Thoracic aorta (tissue), 2 donors: ENCODE measurements at places on chromosomes 6 and 20. TPM values are rescaled to one million over a fixed set of nuclear protein-coding genes. Genes with fewer than 3 reads are reported as not detected.

HDGFL1 gene
- total RNA-seq, result not detected

GRCh38 chr6:112833581-112834131 is 486.5 kb downstream of the RFPL4B start:
- H3K36me3 ChIP-seq, result no peaks in the 10 kb centered on the region
- no peak overlapping the region for H3K4me3 ChIP-seq
- H3K27ac ChIP-seq, result no peak overlapping the region
- no peaks in the 10 kb centered on the region for H3K27me3 ChIP-seq
- H3K4me1 ChIP-seq, result no peaks in the 10 kb centered on the region

- DNase-seq, result no peak
- no peak overlapping the region for H3K27ac ChIP-seq
- H3K27me3 ChIP-seq, result no peaks in the 10 kb centered on the region
- H3K4me3 ChIP-seq, result no peak overlapping the region
These were observed 10.8 kb downstream of the GPR31 start for GRCh38 chr6:167146977-167147376.

DNA sequence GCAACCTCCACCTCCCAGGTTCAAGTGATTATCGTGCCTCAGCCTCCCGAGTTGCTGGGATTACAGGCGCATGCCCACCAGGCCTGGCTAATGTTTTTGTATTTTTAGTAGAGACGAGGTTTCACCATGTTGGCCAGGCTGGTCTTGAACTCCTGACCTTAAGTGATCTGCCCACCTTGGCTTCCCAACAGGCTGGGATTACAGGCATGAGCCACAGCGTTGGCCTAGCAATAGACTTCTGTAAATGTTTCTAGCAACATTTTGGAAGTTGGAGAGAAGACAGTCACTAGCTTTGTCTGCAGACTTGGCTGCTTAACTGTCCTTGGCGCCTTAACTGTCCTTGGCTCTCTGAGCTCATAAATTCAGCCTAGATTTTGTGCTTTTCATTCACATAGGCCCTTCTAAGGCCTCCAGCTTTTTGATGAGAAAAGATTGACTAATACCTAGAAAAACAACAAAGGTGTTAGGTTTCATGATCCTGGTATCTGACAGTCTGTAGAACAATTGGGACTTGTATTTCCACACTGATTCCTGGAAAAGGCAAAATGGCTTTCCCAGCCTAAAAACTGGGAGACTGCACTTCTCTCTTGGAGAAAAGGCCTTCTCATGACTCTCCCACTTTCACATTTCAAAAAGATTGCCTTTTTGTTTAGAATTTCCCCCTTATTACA is 49.7 kb downstream of the OR2B2 start:
- H3K27me3 ChIP-seq, result no peaks in the 10 kb centered on the region
- H3K36me3 ChIP-seq, result no peaks in the 10 kb centered on the region
- no peak overlapping the region for H3K4me3 ChIP-seq
- H3K27ac ChIP-seq, result no peak overlapping the region

GRCh38 chr6:25248123-25248522 is 31.1 kb upstream of the CARMIL1 start:
- no peak for DNase-seq
- H3K27ac ChIP-seq, result no peak overlapping the region
- peaks cover 4% of the 10 kb centered on the region for H3K4me1 ChIP-seq

DNA sequence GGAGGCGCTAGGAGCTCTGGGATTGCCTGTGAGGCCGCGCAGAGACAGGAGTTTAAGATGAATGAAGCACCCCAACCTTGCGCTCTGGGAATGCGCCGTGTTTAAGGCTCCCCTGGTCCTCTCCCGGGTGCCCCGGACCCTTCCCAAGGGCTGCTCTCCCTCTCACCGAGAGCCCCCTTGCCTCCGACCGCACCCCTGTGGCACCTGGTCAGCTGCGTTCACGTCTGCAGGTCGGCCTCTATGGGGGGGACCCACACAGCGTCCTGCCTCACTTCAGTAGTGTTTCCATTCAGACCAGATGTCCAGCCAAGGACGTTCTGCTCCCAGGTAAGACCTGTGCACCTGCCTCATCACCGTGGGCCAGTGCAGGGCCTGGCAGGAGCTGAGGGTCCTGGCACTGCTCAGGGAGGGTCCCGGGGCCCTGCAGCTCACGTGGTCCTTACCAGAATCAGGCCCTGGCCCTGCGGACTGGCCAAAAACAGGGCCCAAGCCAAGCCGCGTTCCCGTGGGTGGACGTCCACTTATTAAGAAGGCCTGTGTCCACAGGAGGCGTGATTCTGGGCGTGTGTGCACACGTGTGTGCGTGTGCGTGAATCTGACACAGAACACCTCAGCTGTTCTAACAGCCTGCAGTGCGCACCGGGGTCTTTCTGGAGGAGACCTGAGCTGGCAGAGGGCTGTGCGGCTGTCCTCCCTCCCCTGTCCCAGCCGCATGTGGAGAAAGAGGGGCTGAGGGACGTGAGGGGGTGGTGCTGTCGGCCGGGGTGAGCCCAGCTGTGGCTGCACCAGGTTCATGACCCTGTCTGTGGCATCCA is 79.9 kb upstream of the BHLHE23 start:
- H3K4me3 ChIP-seq, result no peak overlapping the region
- H3K4me1 ChIP-seq, result no peaks in the 10 kb centered on the region
- no peaks in the 10 kb centered on the region for H3K36me3 ChIP-seq
- no peak for DNase-seq

IPCEF1 gene
- total RNA-seq, result 2.8 TPM

CDH4 gene
- total RNA-seq, result not detected

EFCAB8 gene
- 1.5 TPM for total RNA-seq

SNAI1 gene
- 13.0 TPM for total RNA-seq

TNF gene
- total RNA-seq, result 0.71 TPM

GRCh38 chr6:16055852-16056251 is 73.0 kb upstream of the MYLIP start:
- no peaks in the 10 kb centered on the region for H3K27me3 ChIP-seq
- no peaks in the 10 kb centered on the region for H3K4me1 ChIP-seq
- no peak overlapping the region for H3K27ac ChIP-seq
- H3K4me3 ChIP-seq, result no peak overlapping the region
- no peak for DNase-seq

PKHD1 gene
- 0.14 TPM for total RNA-seq

GRCh38 chr20:48727226-48727625 is 100.6 kb downstream of the PREX1 start:
- H3K27me3 ChIP-seq, result no peaks in the 10 kb centered on the region
- DNase-seq, result no peak
- no peak overlapping the region for H3K27ac ChIP-seq
- no peak overlapping the region for H3K4me3 ChIP-seq
- no peaks in the 10 kb centered on the region for H3K36me3 ChIP-seq

DNA sequence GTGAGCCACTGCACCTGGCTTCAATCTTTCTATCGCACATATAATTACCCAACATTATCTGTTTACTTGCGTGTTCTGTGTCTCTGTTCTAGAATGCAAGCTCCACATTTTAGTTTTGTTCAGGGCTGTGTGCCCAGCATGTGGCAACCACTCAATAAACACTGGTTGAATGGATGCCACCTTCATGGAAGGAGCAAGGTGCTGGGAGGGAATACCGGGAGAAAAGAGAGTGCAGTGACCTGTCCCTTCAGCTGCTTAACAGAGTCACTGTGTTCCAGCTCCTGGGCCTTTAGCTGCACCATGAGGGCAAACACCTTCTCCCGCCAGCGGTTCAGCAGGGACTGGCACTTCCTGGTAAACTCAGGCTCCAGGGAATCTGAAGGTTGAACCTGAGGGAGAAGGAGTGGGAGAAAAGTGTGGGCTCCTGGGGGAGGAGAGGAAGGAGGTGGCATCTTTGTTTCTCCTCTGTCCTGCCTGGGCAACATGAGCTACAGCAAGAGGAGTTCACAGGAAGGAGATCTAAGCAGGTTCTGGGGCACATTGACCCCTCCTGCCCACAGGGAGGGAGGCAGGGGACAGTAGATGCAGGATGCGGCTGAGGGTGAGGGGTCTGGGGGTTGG is 7.7 kb downstream of the CCHCR1 start:
- no peak overlapping the region for H3K27ac ChIP-seq
- H3K4me1 ChIP-seq, result no peaks in the 10 kb centered on the region
- no peaks in the 10 kb centered on the region for H3K27me3 ChIP-seq
- no peak for DNase-seq

- no peaks in the 10 kb centered on the region for H3K27me3 ChIP-seq
- H3K36me3 ChIP-seq, result no peaks in the 10 kb centered on the region
- no peak overlapping the region for H3K27ac ChIP-seq
- no peak overlapping the region for H3K4me3 ChIP-seq
- DNase-seq, result no peak
- no peaks in the 10 kb centered on the region for H3K4me1 ChIP-seq
These were observed 299.3 kb downstream of the HIVEP2 start for GRCh38 chr6:142645663-142646062.

DNA sequence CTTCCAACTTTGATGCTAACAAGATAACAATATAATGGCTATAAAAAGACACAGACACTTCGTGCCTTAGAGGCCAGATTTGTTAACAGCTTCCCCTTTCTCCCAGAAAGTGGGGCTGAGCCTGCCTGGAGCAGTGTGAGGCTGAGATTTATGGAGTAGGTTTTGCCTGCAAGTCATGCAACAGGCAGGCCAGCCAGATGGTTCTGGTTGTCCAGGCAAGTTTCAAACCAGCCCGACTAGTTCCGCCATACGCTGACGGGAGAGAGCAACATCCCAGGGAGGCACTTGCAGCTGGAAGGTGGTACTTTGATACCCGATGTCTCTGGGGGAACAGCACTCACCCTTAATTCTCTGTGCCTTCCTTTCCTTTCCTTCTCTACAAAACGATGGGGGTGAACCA is 81.3 kb upstream of the NAA20 start:
- peak overlapping the region; percentile 37 for H3K27ac ChIP-seq
- H3K4me1 ChIP-seq, result peaks cover 11% of the 10 kb centered on the region
- no peaks in the 10 kb centered on the region for H3K27me3 ChIP-seq

- peaks cover 7% of the 10 kb centered on the region for H3K36me3 ChIP-seq
- peaks cover 44% of the 10 kb centered on the region for H3K4me1 ChIP-seq
These were observed 219.3 kb downstream of the ARHGAP18 start for GRCh38 chr6:129490521-129491255.

DNA sequence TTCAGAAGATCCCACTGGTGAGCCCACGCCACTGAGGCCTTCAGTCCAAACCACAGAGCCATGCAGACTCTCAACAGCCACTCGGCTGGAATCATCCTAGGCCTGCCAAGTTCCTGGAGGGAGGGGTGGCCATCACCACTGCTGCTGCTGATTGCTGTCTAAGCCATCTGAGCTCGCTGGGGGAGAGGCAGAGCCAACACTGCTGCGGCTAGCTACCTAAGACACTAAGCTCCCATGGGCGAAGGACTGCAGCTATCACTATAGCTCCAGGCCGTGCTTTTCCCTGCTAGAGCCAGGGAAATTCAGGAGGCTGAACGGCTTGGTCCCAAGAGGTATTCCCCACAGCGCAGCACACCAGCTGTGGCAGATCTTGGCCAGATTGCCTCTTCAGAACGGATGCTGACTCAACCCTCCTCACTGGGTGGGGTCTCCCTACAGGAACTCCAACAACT is 73.6 kb downstream of the TBC1D32 start:
- H3K27ac ChIP-seq, result no peak overlapping the region
- no peaks in the 10 kb centered on the region for H3K27me3 ChIP-seq
- H3K36me3 ChIP-seq, result no peaks in the 10 kb centered on the region
- H3K4me3 ChIP-seq, result no peak overlapping the region

TMEM239 gene
- not detected for total RNA-seq

PRPH2 gene
- total RNA-seq, result not detected

GRCh38 chr20:2618815-2619214 is 33.6 kb upstream of the NOP56 start:
- no peak overlapping the region for H3K27ac ChIP-seq
- H3K4me1 ChIP-seq, result no peaks in the 10 kb centered on the region
- no peaks in the 10 kb centered on the region for H3K27me3 ChIP-seq
- H3K4me3 ChIP-seq, result no peak overlapping the region
- H3K36me3 ChIP-seq, result no peaks in the 10 kb centered on the region

SGK2 gene
- total RNA-seq, result 2.4 TPM

DNA sequence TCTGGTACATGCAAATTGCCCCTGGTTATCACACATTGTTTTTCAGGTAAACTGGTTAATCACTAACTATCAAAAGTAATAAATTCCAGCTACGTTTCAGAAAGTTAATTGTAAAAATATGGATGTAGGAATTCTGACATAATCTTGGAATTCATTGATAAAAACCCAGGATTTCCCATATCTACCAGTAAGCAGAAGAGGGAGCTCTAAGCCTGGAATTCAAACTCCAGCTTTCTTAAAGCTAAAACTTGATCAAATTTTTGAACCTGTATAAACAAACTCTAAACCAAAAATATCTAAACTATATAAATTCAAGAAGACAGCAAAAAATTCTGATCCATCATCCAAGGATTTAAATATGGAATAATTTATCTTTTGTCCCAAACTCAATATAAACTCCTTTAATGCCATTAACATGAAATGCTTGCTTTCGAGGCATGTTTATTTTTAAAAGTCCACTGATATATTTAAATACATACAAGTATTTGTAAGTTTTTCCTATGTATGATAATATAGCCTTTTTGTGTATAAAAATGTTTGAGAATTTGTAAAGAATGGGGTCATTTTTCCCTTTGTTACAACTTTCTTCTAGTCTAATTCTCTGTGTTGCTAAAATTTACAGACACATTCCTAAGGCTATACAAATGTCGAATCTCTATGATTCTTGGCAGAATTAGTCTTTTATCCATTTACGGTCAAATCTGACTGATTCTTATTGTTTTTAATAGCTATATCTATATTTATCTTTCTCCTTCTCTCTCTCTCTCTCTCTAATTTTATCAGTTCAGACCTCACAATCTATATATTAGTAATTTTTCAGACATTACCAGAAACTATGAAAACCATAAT is 91.4 kb upstream of the RNF217 start:
- H3K36me3 ChIP-seq, result no peaks in the 10 kb centered on the region
- peak overlapping the region; percentile 2 for H3K4me3 ChIP-seq
- H3K27me3 ChIP-seq, result no peaks in the 10 kb centered on the region
- DNase-seq, result no peak
- H3K27ac ChIP-seq, result no peak overlapping the region

GRCh38 chr6:130697271-130697994 is 129.8 kb upstream of the SMLR1 start:
- H3K27ac ChIP-seq, result no peak overlapping the region
- no peak for DNase-seq
- H3K4me3 ChIP-seq, result peak overlapping the region; percentile 43
- peaks cover 6% of the 10 kb centered on the region for H3K4me1 ChIP-seq
- no peaks in the 10 kb centered on the region for H3K27me3 ChIP-seq

DNA sequence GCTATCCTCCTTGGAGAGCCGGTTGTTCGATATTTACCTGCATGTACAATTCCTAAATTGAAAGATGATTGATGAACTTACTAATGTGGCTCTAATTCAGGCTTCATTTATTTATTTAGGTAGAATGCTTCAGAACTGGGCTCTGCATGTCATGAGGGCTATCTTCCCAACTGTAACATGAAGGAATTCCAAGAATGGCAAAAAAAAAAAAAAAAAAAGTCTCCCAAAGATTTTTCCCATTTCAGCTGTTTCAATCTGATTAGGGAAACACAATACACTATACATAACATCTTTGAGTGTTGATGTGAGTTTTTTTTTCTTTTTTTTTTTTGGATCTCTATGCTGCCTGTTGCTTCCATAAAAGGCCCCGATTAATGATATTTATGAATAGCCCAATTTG is 120.1 kb upstream of the SHLD1 start:
- H3K4me1 ChIP-seq, result no peaks in the 10 kb centered on the region
- no peak overlapping the region for H3K4me3 ChIP-seq
- no peak for DNase-seq
- no peak overlapping the region for H3K27ac ChIP-seq
- no peaks in the 10 kb centered on the region for H3K27me3 ChIP-seq

GRCh38 chr6:17210683-17211082 is 70.5 kb upstream of the RBM24 start:
- H3K36me3 ChIP-seq, result no peaks in the 10 kb centered on the region
- no peak overlapping the region for H3K4me3 ChIP-seq
- H3K27me3 ChIP-seq, result no peaks in the 10 kb centered on the region
- H3K4me1 ChIP-seq, result no peaks in the 10 kb centered on the region

- no peaks in the 10 kb centered on the region for H3K27me3 ChIP-seq
- H3K27ac ChIP-seq, result no peak overlapping the region
- H3K4me3 ChIP-seq, result no peak overlapping the region
- no peak for DNase-seq
- no peaks in the 10 kb centered on the region for H3K4me1 ChIP-seq
- H3K36me3 ChIP-seq, result no peaks in the 10 kb centered on the region
These were observed 26.9 kb downstream of the FAM50B start for GRCh38 chr6:3876101-3876500.
